LHCN-M2 (cell line): ENCODE measurements at places on chromosomes 5 and 9.

- no peak for DNase-seq
Measured at GRCh38 chr5:133509742-133510079, 102.6 kb downstream of the FSTL4 start.

GRCh38 chr9:107177243-107177839, 105.7 kb upstream of the RAD23B start:
- DNase-seq: no peak

DNA sequence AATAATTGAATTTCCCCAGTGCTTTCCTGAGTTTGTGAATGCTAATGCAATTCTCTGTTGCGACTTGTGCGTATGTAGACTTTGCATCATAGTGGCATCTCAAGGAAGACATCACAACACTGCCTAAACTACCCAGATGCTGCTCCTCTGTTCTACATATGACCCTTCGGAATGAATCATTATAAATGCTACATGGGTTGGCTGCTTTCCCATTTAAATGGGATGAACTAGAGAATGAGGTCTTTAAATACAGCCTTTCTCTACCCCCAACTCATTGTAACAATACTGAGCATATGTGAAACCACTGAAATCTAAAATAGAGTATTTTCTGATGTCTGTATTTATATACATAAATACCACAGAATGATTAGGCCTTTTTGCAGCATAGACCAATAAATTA, 136.6 kb upstream of the ICE1 start:
- DNase-seq: no peak

GRCh38 chr5:74372051-74372450, 268.5 kb downstream of the ENC1 start:
- DNase-seq: peak; percentile 87

- no peak for DNase-seq
Measured at GRCh38 chr5:115329475-115329874, 33.0 kb upstream of the CCDC112 start.

- peak; percentile 3 for DNase-seq
Measured at GRCh38 chr5:87649455-87649854, 236.7 kb upstream of the CCNH start.

GRCh38 chr5:68968429-68968828, 125.4 kb upstream of the SLC30A5 start:
- DNase-seq: no peak
